ENCODE measurements at places on chromosomes 2 and 18.
A peak's percentile ranks its signal among the peaks of the same experiment; 100 is the strongest.

GRCh38 chr2:29487967-29488555 lies 372.8 kb downstream of the CLIP4 start:
- DNase-seq = no peak

DNA sequence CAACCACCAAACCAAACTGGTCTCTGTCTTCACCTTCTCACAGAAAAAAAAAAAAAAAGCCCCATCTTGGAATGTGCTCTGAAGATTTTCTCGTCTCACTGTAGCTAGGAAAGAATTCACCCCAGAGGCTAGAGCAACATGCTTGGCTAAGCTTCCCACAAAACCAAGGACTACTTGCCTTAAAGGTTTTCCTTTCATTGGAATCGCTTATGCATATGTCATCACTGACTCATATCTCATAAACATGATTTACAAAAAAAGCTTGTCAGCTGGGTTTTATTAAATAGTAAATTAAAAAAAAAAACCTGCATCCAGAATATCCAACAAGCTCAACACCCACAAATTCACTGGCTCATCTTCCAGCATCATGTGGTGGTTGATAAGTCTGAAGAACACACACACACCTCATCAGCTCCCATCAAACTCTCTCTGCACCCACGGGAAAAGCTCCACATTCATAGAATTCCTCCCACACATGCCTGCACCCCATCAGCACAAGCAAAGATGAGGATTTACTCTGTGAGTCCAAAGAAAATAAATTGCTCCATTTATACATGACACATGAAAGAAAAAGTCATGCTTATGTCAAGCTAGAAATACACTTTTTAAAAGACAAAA lies 182.0 kb upstream of the TRIB2 start:
- DNase-seq = no peak

DNA sequence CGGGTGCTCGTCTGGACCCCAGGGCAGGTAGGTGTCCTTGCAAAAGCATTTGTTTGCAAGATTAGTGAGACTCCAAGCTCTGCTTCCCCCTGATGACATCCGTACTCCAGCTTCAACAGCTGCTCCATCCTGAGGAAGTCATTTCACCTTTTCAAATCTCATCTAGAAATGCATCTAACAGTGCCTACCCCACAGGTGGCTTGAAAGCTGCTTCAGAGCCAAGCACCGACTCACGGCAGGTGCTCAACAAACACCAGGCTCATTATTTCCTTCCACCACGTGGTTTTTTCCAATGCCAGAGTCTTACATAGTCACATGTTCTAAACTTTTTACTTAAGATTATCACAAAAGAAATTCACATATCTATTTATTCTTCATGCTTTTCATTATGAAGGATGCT lies 31.9 kb downstream of the CNGA3 start:
- no peak for DNase-seq

DNA sequence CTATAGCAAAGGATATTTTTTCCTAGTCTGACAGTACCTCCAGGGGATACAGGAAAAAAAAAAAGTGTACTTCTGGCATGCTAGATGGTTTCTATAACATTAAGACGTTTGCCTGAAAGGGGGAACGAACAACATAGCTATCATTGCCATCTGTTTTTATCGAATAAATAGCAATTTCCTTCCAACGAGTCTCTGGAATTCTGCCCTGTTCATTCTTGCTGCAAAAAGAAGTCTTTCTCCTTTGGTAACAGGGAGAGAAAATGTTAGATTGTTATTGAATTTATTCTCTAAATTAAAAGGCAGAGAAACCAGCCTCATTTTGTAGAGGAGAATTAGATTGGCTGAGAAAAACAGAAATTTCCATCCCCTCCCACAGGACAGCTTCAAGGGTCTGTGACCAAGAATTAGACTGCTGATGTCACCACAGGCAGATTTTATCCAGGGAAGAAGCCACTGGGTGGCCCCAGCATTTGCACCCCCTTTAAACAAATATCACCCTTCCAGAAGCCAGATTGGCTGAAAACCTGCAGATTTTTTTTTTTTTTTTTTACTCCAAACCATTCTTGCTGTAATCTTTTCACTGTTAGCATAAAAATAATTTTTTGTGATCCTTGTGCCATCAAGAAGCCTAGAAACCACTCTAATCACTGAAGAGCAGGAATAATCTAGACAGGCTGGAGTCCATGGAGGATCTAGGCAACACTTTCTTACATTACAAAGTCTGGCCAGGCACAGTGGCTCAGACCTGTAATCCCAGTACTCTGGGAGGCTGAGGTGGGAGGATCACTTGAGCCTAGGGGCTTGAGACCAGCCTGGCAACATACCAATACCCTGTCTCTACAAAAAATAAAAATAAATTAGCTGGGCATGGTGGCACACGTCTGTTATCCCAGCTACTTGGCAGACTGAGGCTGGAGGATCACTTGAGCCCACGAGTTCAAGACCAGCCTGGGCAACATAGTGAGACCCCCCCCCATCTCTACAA lies 12.0 kb downstream of the WDFY1 start:
- DNase-seq = peak; percentile 28

GRCh38 chr2:180787330-180787729 lies 193.1 kb upstream of the UBE2E3 start:
- no peak for DNase-seq

DNA sequence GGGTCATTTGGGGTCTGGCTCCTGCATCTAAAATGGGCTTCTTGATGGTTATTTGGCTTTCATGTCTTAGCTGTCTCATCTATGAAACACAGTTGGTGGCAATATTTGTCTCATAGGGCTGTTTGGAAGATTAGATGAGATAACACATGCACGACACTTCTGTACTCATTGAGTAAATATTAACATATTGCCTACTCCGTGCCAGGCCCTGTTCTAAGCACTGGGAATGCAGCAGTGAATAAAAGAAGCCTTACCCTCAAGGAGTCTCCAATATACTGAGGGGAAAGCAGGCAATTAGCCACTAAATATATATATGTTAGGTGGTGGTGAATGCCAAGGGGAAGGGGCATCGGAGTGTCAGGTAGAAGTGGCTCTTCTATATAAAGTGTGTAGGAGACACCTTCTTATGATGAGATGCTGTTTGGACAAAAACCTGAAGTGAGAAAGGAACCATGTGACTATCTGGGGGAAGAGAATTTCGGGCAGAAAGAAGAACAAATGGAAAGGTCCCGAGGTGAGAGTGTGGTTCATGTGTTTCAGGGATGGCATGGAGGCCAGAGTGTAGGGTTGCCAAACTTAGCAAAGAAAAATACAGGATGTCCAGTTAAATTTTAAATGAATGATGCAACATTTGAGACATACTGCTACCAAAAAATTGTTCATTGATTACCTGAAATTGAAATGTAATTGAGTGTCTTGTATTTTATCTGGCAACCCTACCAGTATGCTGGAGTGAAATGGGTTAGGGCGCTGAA lies 11.8 kb downstream of the SLC3A1 start:
- no peak for DNase-seq

GRCh38 chr2:27322301-27322765 lies 564 bp downstream of the MPV17 start:
- DNase-seq = no peak

- no peak for DNase-seq
Measured at GRCh38 chr18:43780782-43781340, 503.6 kb upstream of the SYT4 start.

DNA sequence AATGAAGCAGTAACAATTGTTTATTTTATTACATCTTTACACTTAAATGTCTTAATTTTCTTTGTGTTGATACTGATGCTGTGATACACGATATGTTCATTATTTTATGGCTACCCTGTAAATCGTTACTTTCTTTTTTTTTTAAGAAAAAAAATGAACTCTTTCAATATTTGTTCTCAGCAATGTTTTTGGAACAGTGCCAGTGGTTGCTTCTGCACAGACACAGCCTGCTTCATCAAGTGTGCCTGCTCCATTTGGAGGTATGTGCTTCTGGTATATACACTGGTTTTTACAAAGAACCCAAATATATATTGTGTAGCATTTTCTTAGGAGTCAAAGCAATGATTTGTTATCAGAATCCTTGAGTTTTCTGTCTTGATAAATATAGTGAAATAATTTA lies 62.2 kb upstream of the SCYGR2 start:
- peak; percentile 24 for DNase-seq

- DNase-seq = no peak
Measured at GRCh38 chr2:230774348-230774951, 61.8 kb downstream of the CAB39 start.

DNA sequence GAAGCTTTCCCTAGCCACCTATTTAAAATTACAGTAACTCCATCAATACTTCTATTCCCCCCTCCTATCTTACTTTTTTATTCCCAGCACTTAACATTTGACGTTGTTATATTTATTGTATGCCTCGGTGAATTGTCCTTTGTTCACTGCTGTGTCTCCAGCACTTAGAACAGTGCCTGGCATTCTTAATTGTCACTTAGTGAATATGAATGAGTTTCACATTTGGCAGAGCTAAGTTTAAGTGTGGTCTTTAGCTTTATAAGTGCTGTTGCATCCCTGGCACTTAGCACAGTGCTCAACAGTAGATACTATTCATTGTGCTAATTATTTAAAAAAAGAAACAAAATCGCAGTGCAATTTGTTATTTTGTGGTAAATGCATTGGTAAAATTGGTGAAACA lies 1.7 kb downstream of the RMP24 start:
- peak; percentile 60 for DNase-seq

DNA sequence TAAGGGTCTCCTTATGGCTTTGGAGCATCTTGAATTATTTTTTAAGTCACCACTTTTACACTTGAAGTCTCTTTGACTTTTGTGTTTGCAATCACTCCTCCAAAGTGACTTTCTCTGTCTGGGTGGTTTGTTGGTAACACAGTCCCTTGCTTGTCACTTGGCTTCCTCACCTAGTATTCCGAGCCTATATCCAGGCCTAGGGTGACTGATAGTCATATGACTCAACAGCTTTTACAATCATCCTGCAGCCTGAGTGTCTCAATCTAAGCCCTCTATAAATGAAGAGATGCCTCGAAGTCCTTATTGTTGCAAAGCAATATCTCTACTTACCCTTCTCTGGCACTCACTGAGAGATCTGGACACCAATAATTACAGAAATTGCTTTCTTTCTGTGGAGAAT lies 53.9 kb upstream of the SETBP1 start:
- DNase-seq = no peak

DNA sequence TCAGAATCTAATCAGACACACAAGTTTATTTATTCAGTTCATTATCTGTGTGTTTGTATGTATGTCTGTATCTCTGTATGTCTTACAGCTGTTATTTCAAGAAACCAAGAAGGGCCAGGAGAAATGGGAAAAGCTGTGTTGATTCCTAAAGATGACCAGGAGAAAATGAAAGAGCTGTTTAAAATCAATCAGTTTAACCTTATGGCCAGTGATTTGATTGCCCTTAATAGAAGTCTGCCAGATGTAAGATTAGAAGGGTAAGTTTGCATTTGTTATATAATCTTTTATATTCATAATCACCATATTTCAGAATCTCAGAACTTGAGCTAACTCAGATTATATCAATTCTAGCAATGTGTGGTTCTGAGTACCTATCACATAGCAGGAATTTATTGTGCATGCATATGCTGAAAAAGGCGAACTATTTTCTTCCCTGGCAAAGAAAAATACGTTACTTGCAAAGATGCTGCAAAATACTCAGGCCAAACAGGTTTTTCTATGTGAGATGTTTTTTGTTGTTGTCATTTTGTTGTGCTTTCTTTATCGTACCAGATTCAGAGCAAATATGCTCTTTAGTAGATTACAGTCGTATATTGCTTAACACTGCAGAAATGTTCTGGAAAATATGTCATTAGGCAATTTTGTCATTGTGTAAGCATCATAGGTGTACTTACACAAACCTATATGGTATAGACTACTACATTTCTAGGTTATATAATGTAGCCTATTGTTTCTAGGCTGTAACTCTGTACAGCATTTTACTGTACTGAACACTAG lies 268.7 kb downstream of the GALNT13 start:
- no peak for DNase-seq

- no peak for DNase-seq
Measured at GRCh38 chr18:60358516-60358915, 14.1 kb downstream of the MC4R start.

DNA sequence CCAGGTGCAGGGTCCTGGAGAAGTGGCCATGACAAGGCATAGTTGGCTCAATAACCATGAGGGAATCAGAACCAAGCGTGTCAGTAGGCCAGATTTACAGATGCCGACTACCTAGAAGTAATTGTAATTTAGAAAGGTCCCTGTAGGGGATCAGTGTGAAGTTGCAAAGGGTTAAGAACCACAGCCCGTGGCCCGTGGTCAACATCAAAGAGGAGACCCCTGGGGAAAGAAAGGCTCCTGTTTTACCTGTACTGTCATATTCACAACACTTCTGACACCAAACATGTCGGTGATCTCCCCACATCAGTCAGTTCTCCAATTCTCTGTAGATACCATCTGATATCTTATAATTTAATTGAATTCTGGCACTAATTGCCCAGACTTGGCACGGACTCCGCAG lies 31.0 kb downstream of the SP100 start:
- DNase-seq = no peak

- DNase-seq = no peak
Measured at GRCh38 chr2:64608867-64609226, 44.9 kb downstream of the SERTAD2 start.

DNA sequence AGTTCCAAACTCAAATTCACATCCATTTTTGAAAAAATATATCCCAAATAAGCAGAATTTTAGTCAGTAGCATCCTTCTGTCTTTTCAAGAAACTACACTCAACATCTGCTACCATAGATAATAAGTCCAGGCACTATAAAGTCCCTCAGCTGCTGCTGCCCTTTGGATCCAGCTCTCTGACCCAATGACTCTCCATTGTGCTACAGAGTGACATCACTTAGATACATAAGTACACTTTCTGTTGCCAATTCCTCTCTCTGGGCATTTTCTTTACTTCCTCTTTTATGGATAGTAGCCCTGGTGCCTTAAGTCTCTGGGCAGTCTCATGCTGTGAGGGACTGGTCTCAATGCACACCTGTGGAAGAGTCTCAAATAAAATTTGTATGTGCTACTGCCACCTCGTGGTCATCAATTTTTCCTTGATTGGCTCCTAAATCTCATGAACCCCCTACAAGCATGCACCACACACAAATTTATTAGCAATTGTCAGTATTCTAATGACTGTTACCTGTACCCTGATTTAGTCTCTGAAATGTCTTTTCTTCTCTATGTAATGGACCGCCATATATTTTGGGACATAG lies 219.2 kb downstream of the LRP1B start:
- peak; percentile 16 for DNase-seq
